ENCODE measurements at places on chromosomes 13 and 19. TPM values are rescaled to one million over a fixed set of nuclear protein-coding genes. Genes with fewer than 3 reads are reported as not detected.

The HIPK4 gene
- 0.12 TPM for total RNA-seq

DNA sequence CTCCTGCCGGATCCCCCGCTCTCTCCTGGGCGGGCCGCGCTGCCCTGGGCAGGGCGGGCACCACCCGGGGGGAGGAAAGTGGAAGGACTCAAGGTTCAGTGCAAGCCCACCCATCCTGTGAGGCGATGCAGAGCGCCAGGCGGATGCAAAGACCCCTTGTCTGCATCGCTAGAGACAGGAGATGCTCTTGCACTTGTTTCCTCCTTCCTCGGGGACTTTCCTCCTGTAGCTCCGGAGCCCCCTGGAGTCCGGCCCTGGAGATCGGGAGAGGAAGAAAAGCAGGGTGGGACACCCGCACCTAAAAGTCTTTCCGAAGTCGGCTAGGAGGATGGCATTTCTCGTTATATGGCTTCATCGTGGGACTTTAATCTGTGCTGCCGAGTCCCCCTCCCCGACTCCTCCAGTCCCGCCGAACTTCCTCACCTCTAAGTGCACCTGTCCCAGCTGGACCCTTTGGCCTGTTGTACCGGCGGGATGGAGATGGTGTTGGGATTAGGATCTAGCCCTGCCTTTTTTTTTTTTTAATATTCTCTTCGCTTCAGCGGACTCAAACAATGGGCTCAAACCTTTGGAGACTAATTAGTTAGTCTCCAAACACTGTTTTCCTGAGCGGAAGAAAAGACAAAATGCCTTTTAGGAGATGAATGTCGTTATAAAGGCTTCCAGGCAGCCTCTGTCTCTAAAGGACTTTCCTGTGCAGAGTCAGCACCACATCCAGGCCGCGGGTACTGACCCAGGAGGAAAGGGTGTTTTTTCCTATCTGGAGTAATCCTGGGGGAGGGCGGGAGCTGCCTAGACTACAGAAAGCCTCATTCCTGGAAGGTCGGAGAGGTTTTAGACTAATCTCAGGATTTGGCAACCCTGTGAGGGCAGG, 725 bp downstream of the FAM124A start:
- peaks cover 4% of the 10 kb centered on the region for H3K27me3 ChIP-seq
- H3K4me3 ChIP-seq: peak overlapping the region; percentile 31
- DNase-seq: no peak
- peaks cover 4% of the 10 kb centered on the region for H3K4me1 ChIP-seq
- H3K36me3 ChIP-seq: no peaks in the 10 kb centered on the region
- no peak overlapping the region for H3K27ac ChIP-seq

The ZNF443 gene
- 3.2 TPM for total RNA-seq

GRCh38 chr19:37719111-37719926, at the start of gene ZNF607:
Gene ZNF607, minus strand, starts transcription at chr19:37719761. Its CDS starts 8,143 bp downstream, at chr19:37711618.
- H3K4me1 ChIP-seq: peaks cover 7% of the 10 kb centered on the region
- H3K27ac ChIP-seq: peak within 1 kb of the TSS; percentile 77
- peak within 1 kb of the TSS; percentile 63 for H3K4me3 ChIP-seq
- H3K36me3 ChIP-seq: peaks cover 4% of the 10 kb centered on the region
- peak; percentile 60 for DNase-seq

The SPACA4 gene
- total RNA-seq: not detected

DNA sequence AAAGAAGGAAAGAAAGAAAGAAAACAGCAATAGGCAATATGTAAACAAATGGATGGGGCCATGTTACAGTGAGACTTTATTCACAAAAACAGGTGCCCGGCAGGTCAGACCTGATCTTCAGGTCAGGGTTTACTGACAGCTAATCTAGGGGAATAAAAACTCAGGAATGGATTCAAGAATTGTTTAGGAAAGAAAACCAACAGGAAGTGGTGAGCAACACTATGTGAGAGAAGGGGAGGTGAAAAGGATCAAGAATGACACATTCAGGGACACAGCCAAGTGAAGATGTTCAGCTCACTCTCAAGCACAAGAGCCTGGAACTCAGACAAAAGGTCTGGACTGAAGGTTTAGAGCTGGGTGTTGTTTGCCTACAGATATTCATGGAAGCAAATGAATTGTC, 244.5 kb downstream of the EFNB2 start:
- H3K27ac ChIP-seq: no peak overlapping the region
- no peaks in the 10 kb centered on the region for H3K4me1 ChIP-seq
- no peak for DNase-seq
- no peaks in the 10 kb centered on the region for H3K27me3 ChIP-seq

The ZNF836 gene
- 20.1 TPM for total RNA-seq

The ZNF582 gene
- 7.6 TPM for total RNA-seq

- no peaks in the 10 kb centered on the region for H3K27me3 ChIP-seq
- no peaks in the 10 kb centered on the region for H3K36me3 ChIP-seq
- no peak for DNase-seq
- no peak overlapping the region for H3K27ac ChIP-seq
- no peak overlapping the region for H3K4me3 ChIP-seq
Observed at GRCh38 chr19:15612342-15612741, 2.7 kb upstream of the CYP4F8 start.

The ZNF665 gene
- 5.6 TPM for total RNA-seq

DNA sequence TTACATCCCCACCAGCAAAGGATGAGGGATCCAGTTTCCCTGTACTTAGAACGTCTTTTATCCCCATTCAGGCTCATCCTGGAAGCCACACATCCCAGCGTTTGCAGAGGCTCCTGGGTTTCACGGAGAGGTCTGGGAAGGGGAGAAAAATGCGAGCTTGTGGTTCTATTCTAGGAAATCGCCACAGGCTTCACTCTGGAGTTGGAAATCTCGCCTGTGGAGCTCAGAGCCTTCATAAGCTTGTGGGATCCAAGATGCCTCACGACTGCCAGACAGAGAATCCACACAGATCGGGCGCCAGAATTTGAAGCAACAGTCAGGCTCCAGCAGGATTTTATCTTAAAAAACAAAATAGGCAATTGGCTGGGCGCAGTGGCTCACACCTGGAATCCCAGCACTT, 157.9 kb downstream of the PTPRS start:
- H3K4me3 ChIP-seq: no peak overlapping the region
- no peak overlapping the region for H3K27ac ChIP-seq
- H3K36me3 ChIP-seq: no peaks in the 10 kb centered on the region

- H3K4me3 ChIP-seq: no peak overlapping the region
- H3K27ac ChIP-seq: no peak overlapping the region
- no peak for DNase-seq
- H3K36me3 ChIP-seq: peaks cover 7% of the 10 kb centered on the region
- no peaks in the 10 kb centered on the region for H3K4me1 ChIP-seq
Observed at GRCh38 chr19:46390866-46391265, 22.5 kb downstream of the CCDC8 start.

- H3K27ac ChIP-seq: no peak overlapping the region
- H3K4me3 ChIP-seq: no peak overlapping the region
- no peaks in the 10 kb centered on the region for H3K36me3 ChIP-seq
- no peaks in the 10 kb centered on the region for H3K27me3 ChIP-seq
- DNase-seq: no peak
- H3K4me1 ChIP-seq: no peaks in the 10 kb centered on the region
Observed at GRCh38 chr13:84279166-84279565, 396.9 kb upstream of the SLITRK1 start.

The PCSK4 gene
- 7.4 TPM for total RNA-seq

GRCh38 chr19:53365134-53365898, at the start of gene ZNF525:
Gene ZNF525, plus strand, starts transcription at chr19:53365705. Its CDS starts 6,577 bp downstream, at chr19:53372282.
- DNase-seq: peak; percentile 95
- H3K4me3 ChIP-seq: peak within 1 kb of the TSS; percentile 96
- H3K27me3 ChIP-seq: no peaks in the 10 kb centered on the region
- peak within 1 kb of the TSS; percentile 80 for H3K27ac ChIP-seq
- H3K4me1 ChIP-seq: no peaks in the 10 kb centered on the region

DNA sequence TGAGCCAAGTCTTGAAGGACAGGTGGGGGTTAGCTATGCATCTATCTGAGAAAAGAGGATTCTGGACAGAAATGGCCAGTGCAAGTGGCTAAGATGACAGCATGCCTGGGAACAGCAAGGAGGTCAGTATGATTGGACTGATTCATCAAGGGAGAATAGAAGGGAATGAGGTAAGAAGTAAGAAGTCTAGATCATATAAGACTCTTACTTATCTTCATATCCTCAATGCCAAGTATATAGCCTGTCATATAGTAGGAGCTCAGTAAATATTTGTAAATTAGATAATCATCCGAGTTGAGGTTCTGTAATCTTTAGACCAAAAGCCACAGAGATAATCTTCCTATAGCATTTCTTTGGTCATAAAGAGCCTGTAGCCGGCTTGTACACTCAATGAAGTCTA, 103.3 kb upstream of the MLNR start:
- peaks cover 17% of the 10 kb centered on the region for H3K36me3 ChIP-seq
- H3K27ac ChIP-seq: no peak overlapping the region
- no peaks in the 10 kb centered on the region for H3K27me3 ChIP-seq
- peaks cover 11% of the 10 kb centered on the region for H3K4me1 ChIP-seq
- H3K4me3 ChIP-seq: no peak overlapping the region
- DNase-seq: no peak

GRCh38 chr13:73040968-73041596, 17.7 kb upstream of the KLF5 start:
- H3K27me3 ChIP-seq: no peaks in the 10 kb centered on the region
- H3K4me1 ChIP-seq: no peaks in the 10 kb centered on the region
- no peaks in the 10 kb centered on the region for H3K36me3 ChIP-seq
- H3K4me3 ChIP-seq: no peak overlapping the region
- no peak overlapping the region for H3K27ac ChIP-seq

GRCh38 chr19:51103926-51104341, 4.3 kb downstream of the CTU1 start:
- H3K4me1 ChIP-seq: peaks cover 12% of the 10 kb centered on the region
- no peak overlapping the region for H3K4me3 ChIP-seq
- H3K27ac ChIP-seq: no peak overlapping the region
- H3K36me3 ChIP-seq: peaks cover 6% of the 10 kb centered on the region
- DNase-seq: no peak

GRCh38 chr13:98915981-98916380, 61.9 kb downstream of the DOCK9 start:
- peaks cover 20% of the 10 kb centered on the region for H3K4me1 ChIP-seq
- H3K27me3 ChIP-seq: no peaks in the 10 kb centered on the region
- H3K27ac ChIP-seq: no peak overlapping the region
- no peak overlapping the region for H3K4me3 ChIP-seq
- DNase-seq: no peak

DNA sequence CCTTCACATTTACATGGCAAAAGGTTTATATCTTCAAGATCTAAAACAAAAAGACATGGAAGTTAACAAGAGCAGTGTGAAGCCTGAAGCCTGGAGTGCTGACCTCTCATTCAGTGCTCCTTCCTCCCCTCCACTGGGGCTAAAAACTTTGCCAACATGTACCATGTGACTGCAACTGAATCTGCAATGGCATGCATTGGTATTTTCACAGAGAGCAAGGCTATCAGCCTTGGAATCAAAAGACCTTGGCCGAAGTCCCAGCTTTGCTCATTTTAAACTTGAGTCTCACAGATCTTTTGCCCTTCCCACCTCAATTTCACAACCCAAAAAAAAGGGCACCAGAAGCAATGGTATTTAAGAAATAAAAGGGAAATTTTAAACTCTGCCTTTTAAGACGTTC, 325.1 kb downstream of the DCT start:
- no peaks in the 10 kb centered on the region for H3K4me1 ChIP-seq
- H3K27me3 ChIP-seq: no peaks in the 10 kb centered on the region
- no peaks in the 10 kb centered on the region for H3K36me3 ChIP-seq
- H3K27ac ChIP-seq: no peak overlapping the region

- H3K27ac ChIP-seq: no peak overlapping the region
- peaks cover 48% of the 10 kb centered on the region for H3K36me3 ChIP-seq
- H3K4me1 ChIP-seq: peaks cover 8% of the 10 kb centered on the region
- DNase-seq: no peak
- no peaks in the 10 kb centered on the region for H3K27me3 ChIP-seq
Observed at GRCh38 chr19:18070181-18070580, 16.6 kb downstream of the IL12RB1 start.

The KLK7 gene
- total RNA-seq: not detected

DNA sequence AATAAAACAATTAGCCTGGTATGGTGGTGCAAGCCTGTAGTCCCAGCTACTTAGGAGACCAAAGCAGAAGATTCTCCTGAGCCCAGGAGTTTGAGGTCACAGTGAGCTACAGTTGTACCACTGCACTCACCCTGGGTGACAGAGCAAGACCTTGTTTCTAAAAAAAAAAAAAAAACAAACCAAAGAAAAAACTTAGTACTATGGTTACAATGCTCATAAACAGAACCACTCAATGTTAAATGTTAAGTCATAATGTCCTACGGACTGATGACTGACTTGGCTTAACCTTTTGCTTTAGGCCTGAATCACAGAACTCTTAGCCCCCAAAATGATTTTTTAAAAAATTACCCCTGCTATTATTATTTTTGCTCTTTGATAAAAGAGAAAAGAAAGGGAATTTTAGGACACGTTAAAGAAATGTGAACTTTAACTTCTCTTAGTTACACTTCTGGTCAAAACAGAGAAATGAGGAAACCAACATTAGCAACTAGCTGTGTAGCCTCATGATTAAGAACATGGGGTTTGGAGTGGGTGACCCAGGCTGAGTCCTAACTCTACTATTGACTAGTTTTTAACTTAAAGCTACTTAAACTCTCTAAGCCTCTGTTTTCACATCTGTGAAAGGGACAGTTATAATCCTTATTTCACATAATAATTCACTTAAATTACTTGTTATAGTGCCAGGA, 13.7 kb upstream of the ELF1 start:
- no peaks in the 10 kb centered on the region for H3K27me3 ChIP-seq
- no peak overlapping the region for H3K4me3 ChIP-seq
- no peaks in the 10 kb centered on the region for H3K4me1 ChIP-seq
- DNase-seq: no peak
- H3K36me3 ChIP-seq: no peaks in the 10 kb centered on the region

The URI1 gene
- total RNA-seq: 56.5 TPM
